ENCODE measurements at places on chromosomes 7 and 10.

- no peak for DNase-seq
Observed at GRCh38 chr10:104678658-104679057, 37.6 kb downstream of the SORCS3 start.

GRCh38 chr7:30879139-30880124, 32.2 kb upstream of the AQP1 start:
- no peak for DNase-seq

DNA sequence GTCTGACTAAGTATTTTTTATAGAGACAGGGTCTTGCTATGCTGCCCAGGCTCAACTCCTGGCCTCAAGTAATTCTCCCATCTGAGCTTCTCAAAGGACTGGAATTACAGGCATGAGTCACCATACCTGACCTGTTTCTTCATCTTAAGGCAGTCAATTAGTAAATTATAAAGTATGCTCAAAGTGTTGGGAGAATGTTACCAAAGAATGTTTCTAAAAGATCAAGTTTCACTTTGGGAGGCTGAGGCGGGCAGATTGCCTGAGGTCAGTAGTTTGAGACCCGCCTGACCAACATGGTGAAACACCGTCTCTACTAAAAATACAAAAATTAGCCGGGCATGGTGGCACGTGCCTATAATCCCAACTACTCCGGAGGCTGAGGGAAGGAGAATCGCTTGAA, 117.0 kb downstream of the ALOX5 start:
- no peak for DNase-seq

GRCh38 chr7:39430909-39431641, 135.1 kb upstream of the YAE1 start:
- no peak for DNase-seq

DNA sequence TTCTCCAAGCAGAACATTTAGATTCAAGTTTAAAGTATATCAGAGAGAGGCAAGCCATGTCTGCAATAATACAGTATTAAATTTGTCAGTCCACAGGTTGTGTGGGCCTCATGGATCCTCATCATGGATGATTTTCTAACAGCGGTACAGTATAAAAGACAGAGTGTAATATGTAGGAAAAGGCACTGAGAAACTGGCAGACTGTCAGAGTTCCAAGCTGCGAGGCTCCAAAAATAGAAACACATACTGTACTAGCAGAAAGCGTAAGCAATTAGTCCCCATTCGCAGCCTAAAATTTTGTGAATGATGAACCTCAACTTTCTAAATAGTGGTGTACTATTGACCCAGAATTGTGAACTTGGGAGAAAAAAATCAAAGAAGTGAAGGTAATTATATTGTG, 933.3 kb downstream of the XPNPEP1 start:
- no peak for DNase-seq

GRCh38 chr10:69439813-69440506, 11.3 kb upstream of the TSPAN15 start:
- DNase-seq: no peak

DNA sequence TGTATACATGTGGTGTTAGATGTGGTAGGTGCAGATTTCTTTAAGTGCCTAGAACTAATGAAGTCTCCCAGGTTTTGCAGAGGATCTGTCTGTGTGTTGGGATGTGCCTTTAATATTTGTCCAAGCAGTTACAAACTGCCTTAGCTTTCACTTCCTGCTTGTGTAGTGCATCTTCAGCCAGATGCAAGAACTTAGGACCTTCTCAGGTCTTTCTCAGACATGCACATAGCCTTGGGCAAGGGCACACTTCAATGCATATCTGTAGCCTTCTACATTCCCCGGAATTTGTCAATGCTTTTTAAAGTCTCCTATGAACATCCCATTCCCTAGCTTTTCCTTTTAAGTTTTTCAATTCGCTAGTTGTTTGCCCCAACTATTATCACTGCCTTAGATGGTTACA, 47.2 kb upstream of the SLC39A12 start:
- no peak for DNase-seq

Data from fibroblast of skin of back (primary cell).